ENCODE measurements at places on chromosomes 7 and 10. TPM values are rescaled to one million over a fixed set of nuclear protein-coding genes. Genes with fewer than 3 reads are reported as not detected.

The GPNMB gene
- total RNA-seq: 0.82 TPM

The STOX1 gene
- total RNA-seq: 0.29 TPM

The TMEM213 gene
- not detected for total RNA-seq

The STAG3 gene
- total RNA-seq: 8.1 TPM

The HGF gene
- not detected for total RNA-seq

The DNAJC2 gene
- 36.8 TPM for total RNA-seq

The SYCE1 gene
- 1.4 TPM for total RNA-seq

The NT5C3A gene
- total RNA-seq: 81.4 TPM

The LIPF gene
- not detected for total RNA-seq

The PHKG1 gene
- total RNA-seq: 1.8 TPM

The ACADSB gene
- 20.6 TPM for total RNA-seq

The TAS2R41 gene
- not detected for total RNA-seq

The CNPY1 gene
- not detected for total RNA-seq

The GBX1 gene
- not detected for total RNA-seq

The FAM221A gene
- 6.1 TPM for total RNA-seq

The ATXN7L1 gene
- total RNA-seq: 9.1 TPM

The EPDR1 gene
- 1.1 TPM for total RNA-seq

The TEX36 gene
- not detected for total RNA-seq

The LBX1 gene
- total RNA-seq: not detected

The STN1 gene
- total RNA-seq: 52.0 TPM

The MYOZ1 gene
- total RNA-seq: not detected

The GNGT1 gene
- total RNA-seq: not detected

The PTN gene
- total RNA-seq: not detected

The CRHR2 gene
- not detected for total RNA-seq

The SPDYE6 gene
- not detected for total RNA-seq

The TCF7L2 gene
- total RNA-seq: 1.4 TPM

The CDHR1 gene
- total RNA-seq: 1.6 TPM

The HOXA1 gene
- 0.76 TPM for total RNA-seq

The FRMPD2 gene
- not detected for total RNA-seq

The POLR3A gene
- 20.8 TPM for total RNA-seq

The FOXI2 gene
- not detected for total RNA-seq

The ELFN1 gene
- total RNA-seq: not detected

The TMEM273 gene
- total RNA-seq: 44.9 TPM

The ZNF479 gene
- total RNA-seq: not detected

The MRLN gene
- total RNA-seq: not detected

The HOXA13 gene
- not detected for total RNA-seq

The CREM gene
- total RNA-seq: 192 TPM

The AFAP1L2 gene
- total RNA-seq: 4.0 TPM

The PRR15 gene
- total RNA-seq: not detected

The SYT15B gene
- 0.26 TPM for total RNA-seq

Data from activated CD8-positive, alpha-beta memory T cell treated with anti-CD3 and anti-CD28 coated beads, Interleukin-2, amount 10 ng/mL, durations not matched to agents 7 days and 5 days (primary cell).